Tibial nerve (tissue), 4 donors: ENCODE measurements at places on chromosomes 2 and 18. TPM values are rescaled to one million over a fixed set of nuclear protein-coding genes. Genes with fewer than 3 reads are reported as not detected.

GRCh38 chr2:235508371-235509160 lies 14.7 kb downstream of the AGAP1 start:
- no peak for DNase-seq

Gene MAB21L4
- not detected for total RNA-seq

Gene COL4A3
- 8.1 TPM for total RNA-seq

DNA sequence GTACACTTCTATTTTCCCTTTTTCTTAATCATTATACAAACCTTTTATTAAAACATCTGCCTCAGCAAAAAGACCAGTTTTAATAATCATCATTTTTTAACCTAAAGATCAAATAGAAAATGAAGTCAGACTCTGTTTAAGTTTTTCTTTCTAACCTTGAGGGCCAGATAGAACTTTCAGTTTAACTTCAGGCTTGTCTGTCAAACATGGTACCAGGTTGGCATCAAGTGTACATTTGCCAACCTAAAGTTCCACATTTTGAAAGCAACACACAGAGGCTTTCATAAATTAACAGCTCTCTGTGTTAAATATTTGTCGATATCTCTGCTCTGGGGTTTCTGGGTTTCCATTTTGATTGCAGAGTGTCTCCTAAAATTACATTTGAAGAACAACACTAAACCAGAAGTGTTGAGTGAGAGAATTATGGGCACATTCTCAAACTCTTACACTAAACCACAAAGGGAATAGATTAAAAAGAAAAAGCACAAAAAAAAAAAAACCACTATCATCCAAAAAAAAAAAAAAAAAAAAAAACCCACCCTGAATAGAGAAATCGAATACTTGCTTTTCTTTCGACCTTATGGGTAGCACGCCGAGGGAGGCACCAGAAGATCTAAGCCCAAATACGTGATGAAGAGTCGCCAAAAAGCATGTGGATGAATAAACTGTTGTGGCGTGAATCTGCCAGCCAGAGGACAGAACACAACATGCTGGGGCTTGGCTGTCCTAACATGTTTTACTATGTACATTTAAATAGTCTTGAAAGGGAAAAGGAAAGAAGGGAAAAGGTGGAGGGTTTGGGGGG lies 166.2 kb downstream of the TCF4 start:
- DNase-seq = no peak

- DNase-seq = no peak
Measured at GRCh38 chr2:74696829-74697228, 42.8 kb downstream of the SEMA4F start.

DNA sequence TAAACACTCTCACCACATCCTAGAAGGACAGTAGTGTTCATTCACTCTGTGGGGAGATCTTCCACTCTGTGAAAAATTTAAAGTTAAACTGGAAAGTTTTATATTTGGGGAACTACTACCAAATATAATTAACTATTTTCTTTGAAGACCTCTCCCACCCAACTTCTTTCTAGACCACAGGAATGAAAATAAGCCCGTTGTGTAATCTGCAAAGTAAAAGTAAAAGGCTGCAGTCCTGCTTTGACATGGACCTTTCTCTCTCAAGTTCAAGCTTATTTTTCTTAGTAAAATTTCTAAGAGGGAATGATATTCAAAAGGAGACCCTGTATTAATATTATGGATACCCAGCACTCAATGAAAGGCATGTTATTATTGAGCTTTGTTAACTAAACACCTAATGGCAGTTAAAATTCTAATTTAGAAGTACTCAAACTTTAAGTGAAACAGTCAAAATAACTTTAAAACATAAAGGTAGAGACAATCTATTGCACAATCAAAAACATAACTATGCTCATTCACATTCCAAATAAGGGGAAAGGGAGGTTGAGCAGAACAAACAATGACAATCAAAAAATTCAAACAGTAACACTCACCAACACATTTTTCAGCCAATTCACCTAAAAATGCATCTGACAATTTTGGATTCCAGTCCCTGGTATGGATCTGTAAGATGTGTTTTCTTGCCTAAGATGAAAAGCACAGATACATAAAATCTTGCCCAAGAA lies 98.5 kb downstream of the ATAD2B start:
- DNase-seq = no peak

GRCh38 chr2:106996171-106996769 lies 110.3 kb upstream of the ST6GAL2 start:
- no peak for DNase-seq

DNA sequence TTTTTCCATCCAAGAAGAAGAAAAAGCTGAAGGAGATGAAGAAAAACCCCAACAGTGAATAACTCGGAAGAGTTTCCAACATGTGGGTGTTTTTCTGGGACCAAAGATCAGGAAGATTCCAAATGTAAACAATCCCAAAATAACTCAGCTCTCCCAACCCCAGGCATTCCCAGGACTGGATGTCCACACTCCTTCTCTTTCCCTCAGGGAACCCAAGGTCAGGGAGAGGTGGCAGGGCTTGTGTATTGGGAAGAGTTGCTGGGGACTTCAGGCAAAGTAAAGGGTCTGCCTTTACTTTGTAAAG lies 268.0 kb downstream of the DYSF start:
- DNase-seq = no peak

Gene NOL4
- total RNA-seq = not detected

DNA sequence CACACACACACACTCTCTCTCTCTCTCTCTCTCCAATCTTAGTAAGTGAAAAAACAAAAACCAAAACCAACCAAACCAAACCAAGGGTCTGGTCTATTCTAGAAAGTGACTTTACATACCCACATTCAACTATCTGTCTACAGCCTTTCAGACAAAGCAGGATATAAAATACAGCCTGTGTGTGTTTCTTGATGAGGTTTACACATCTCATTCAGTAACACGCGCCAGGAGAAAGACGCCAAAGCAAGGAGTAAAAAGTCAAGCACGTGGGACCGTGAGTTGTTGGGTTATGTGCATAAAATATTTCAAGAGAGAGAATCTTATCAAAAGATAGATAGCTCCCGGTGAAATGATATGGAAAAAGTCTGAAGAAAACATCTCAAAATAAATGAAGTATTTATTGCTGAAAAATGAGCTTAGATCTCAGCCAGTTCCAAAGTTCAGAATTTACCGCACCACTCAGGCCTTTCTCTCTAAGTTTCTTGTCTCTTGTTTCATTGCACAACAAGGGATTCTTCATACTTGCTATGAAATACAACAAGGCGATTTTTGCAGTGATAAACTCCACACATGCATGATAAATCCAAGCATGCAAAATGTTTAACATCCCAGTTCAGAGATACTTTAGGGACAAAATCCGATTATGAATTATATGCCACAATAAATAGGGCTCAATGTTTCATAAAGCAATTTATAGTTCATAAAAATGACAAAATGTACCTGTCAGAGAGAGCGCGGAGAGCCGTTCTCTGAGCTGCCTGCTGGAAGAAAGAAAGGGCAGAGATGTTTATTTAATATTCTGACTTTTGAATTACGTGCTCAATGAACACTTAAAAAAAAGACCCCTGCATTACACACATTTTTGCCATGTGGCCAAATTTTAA lies 159.3 kb upstream of the REV1 start:
- no peak for DNase-seq

DNA sequence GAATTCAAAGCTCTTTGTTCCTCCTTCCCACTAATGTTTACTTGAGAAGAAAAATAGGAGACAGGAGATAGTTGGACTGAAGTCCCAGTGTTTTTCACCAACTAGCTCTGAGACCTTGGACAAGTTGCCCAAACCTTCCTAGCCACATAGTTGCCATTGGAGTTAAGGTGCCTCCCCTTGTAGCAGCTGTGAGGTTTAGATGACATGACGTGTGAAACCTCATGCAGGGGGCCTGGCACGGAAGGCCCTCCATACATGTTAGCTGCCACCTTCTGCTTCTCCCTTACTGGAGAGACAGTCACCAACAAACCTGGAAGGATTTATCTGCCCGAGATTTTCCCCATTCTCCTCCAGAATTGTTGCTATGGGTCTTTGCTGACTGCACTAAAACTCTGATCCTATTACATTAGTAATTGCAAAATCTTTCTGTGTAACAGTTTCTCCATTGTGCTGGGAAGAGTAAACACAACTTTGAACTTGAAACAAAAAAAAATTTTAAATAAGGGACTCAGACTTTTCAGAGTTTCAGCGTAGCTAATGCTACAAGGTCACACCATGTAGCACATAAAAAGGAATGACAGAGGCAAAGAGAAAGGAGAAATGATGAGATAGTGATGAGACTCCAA lies 23.8 kb upstream of the CABYR start:
- no peak for DNase-seq

Gene IL1RN
- total RNA-seq = not detected

DNA sequence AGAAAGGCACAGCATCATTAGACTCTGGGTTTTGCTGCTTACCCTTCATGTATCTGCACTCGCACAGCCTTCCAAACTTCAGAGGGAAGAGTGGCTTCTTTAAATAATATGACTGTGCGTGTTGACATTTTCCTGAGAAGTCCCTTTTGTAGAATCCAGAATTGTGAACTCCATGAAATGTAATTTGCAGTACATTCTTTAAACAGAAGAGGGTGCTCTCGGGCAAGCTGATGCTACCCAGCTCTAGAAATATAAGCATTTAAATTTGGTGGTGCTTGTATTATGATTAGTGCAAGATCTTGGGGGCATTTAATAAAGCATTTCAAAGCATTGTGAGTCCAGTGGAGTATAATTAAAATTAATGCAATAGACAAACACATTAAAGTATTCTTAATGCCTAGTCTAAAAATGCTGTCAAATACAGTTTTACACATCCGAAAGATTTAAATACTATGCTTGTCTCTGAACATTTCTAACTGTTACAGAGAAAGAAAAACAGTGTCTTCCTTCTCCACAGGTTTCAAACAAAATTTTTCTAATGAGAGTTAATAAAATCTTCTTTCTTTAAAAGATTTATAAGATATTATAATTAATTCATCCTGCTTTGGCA lies 17.3 kb upstream of the GTF2A1L start:
- DNase-seq = no peak

Gene DES
- total RNA-seq = 50.4 TPM

- DNase-seq = no peak
Measured at GRCh38 chr2:222884805-222885424, 24.1 kb downstream of the ACSL3 start.

Gene RAMP1
- 69.5 TPM for total RNA-seq

DNA sequence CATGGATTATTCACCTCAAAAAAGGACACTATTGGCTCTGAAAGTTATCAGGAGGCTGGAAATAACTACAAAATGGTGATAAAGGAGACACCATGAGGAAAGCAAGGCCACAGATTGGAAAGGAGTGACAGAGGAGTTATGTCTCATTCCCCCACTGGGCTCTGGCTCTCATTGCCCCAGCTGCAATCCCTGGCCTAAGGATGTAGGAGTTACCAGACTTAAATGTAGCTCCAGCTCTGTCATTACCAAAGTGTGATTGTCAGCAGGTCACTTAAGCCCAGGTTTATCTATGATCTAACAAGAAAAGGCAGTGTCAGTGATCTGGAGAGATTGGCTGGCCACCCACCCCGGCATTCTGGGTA lies 1228.2 kb upstream of the DDX18 start:
- DNase-seq = no peak

Gene AOX1
- total RNA-seq = 221 TPM

DNA sequence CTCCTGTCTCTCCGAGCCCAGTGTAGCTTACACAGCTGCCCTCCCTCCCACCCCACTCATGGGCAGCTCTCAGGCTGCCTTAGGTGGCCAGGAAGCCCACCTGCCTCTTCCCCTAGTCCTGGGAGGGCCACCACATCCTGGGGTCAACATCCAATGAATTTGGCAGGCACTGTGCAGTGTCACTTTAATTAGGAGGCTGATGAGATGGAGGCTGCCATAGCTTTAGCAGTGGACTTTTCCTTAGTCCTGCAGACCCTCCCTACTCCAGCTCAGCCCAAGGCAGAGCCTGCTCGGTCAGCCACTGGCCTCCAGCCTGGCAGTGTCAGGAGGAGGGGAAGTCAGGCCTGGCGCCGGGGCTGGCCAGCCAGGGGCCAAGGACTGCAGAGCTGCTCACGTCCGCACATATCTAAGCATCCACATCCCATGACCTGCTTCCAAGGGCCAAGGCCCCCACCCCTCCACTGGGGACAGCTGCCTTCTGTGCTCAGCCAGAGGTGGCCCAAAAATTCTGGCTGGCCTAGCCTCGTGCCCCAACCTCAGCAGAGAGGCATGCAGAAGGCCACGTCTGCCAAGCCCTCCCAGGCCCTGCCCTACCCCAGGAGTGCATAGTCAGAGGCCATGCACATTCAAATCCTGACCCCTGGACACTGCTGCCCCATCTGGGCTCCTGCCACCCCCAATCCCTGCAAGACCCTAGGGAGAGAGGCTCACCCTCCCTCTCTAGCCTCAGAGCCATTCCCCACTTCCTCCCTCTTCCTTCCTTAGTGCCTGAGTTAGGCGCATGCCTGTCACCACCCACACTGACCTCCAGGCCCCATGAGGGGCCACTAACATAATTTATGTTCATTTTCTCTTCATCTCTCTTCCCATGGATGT lies 33.1 kb downstream of the ADRA2B start:
- peak; percentile 3 for DNase-seq

DNA sequence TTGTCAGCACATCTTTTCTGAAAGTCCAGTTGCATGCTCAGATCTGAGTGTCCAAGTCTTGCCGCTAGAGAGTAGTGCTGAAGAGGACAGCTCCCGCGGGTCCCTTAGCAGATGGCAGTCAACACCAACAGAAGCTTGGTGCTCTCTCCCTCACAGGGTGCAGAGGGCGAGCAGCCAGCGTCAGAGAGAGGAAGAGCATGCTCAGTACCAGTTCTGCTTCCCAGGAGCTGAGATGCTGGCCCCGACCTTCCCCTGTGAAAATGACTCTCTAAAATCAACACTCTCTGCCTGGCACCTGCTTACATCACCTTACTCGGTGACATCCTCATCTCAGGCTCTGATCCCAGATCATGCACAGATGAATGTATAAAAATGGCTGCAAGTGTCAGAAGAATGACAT lies 86.0 kb upstream of the TWIST2 start:
- no peak for DNase-seq

DNA sequence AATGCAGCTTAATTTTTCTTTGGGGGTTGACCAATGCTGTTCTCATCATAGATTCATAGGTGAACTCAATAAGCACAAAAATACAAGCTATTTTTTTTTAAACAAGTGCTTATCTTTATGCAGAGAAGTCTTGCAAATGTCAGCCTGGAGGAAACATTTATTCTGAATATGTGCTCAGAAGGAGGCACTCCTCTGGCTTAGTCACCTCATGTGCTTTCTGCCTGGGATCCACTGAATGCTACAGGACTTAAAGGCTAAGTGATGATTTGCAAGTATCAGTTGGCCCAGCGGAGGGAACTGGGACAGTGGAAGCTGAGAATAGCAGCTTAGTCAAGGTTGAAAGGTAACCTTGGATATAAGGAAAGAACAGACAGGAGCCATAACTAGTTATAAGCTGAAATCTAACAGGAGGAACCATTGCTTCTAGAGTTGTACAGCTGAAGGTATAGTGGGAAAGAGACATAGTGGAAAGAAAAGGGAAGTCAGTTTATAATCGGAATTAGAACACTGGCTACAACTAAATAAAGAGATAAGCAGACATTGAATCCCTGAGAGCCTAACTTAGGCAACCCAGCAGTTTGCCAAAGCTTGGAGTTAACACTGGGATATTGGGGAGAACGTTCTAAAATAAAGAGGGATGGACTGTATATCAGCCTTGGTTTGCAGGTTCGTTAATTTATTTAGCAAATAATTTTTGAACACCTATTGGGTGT lies 488.7 kb downstream of the SUCLG1 start:
- DNase-seq = no peak

GRCh38 chr2:47282621-47283272 lies 120.2 kb upstream of the MSH2 start:
- no peak for DNase-seq

GRCh38 chr2:42223855-42224268 lies 54.7 kb downstream of the EML4 start:
- no peak for DNase-seq

Gene MBOAT2
- total RNA-seq = 42.9 TPM
